ENCODE measurements at places on chromosomes 4 and X.

GRCh38 chrX:74437530-74437929 is 16.2 kb downstream of the SLC16A2 start:
- DNase-seq: no peak

- DNase-seq: no peak
Observed at GRCh38 chr4:161121451-161121850, 1042.3 kb downstream of the FSTL5 start.

- DNase-seq: no peak
Observed at GRCh38 chr4:164304861-164305260, 449.1 kb upstream of the SMIM31 start.

DNA sequence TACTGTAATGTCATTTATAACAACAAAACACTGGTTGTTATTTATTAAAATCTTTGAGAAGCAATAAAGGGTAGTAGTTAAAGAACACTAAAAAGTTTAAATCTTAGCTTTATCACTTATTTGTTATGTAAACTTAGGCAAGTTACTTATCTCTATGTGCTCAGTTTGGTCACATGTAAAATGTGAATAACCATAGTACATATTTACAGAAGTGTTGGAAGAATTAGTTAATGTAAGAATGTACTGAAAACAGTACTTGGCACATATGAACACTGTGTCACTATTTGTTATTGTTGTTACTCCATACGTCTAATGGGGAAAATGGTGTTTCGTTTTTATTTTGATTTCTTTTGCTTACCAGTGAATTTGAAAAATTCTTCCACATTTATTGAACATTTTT is 9.1 kb downstream of the NEK1 start:
- DNase-seq: no peak

- no peak for DNase-seq
Observed at GRCh38 chrX:44975666-44976263, 102.8 kb downstream of the KDM6A start.

DNA sequence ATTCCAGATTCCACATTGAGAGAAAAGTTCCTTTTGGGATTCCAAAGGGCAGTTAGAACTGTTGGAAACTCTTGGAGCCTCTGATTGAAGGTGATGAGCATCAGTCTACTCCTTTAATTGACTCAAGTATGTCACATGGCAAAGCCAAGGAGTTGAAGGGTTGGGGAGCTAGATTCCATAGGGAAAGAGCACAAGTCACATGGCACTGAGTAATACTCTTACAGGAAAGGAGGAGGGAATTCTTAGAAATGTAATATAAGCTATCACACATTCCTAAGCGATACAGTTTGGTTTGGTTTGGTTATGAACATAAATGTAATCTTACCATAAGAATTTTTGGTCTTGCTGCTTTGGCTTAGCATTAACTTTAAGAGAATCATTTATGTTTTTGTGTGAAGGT is 15.7 kb downstream of the SPCS3 start:
- DNase-seq: no peak

DNA sequence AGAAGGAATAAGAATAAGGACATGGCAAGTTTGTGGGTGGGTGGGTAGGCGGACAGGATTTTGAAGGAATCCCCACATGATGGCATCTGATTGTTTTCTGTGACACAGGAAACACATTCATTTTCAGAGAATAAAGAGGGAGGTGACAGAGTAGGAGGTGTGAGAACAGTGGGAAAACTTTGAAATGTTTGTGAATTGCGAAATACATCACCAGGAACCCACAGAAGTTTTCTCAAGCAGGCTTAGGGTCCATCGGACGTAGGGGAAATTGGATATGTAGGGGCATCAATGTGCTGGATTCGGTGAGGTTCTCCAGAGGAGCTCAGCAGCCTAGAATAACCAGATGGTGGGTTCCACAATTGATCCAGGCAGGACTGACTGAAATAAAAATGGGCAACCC is 171.6 kb downstream of the GLRA2 start:
- no peak for DNase-seq

GRCh38 chrX:134599184-134599914 is 58.9 kb downstream of the PLAC1 start:
- DNase-seq: no peak

GRCh38 chr4:182994171-182994570 is 77.0 kb upstream of the DCTD start:
- DNase-seq: no peak

- no peak for DNase-seq
Observed at GRCh38 chr4:154911608-154912098, 130.6 kb downstream of the RBM46 start.

DNA sequence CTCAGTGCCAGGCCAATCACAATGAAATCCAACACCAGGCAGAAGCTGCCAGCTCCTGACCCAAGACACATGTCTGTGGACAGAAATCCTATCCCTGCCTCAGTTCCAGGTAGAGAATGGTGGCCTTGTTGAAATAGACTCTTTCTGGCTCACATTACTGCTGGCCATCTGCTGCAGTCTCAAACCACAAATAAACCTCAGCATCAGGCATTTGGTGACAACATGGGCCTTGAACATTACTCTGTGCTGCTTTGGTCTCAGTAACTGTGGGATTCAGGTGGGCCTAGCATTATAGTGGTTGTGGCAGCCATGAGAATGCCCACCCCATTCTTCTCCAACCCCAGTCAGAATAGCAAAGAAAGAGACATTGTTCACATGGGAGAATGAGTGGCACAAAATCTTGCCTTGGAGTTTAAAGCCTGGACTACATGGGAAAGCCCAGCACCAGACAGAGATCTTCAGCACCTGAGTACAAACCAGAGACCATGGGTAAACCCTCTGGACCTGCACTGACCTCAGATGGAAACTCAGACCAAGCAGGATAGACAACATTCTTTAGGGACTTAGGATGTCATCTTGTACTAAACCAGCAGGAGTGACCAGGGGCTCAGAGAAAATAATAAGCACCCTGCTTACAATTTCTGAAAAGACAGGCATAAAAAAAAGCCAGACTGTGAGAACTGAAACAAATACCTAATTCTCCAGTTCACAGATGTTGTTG is 50.4 kb upstream of the TRAM1L1 start:
- no peak for DNase-seq

DNA sequence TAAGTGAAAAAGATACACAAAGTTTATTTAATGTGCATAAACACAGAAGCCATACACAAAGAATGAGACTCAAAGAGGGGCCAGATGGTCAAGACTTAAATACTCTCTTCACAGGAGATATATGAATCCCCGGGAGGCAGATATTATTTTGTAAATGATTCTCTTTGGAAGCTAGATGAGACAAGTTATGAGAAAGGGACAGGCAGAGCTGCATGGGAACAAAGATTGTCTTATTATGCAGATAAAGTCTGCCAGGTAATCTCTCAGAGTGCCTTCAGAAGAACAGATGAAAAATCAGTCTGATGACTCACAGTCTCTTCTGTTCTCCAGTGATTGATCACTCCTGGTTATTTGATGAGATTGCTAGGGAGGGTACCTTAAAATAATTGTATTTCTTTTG is 89.0 kb downstream of the NAF1 start:
- DNase-seq: no peak

DNA sequence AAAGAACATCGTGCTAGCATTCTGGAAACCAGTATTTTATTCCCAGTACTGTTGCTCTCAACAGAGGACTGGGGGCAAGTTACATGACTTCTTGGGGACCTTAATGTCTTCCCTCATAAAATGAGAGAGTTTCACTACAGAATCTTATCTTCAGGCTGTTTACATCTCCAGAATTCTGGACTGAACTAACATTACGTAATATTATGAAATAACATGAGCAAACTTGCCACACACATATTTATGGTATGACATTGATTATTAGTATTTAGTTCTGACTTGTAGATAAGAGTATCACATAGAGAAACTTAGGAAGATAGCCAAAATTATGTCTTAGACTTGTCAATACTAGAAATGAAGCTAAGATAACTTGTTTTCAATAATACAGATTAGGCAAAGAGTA is 68.0 kb downstream of the NFKB1 start:
- DNase-seq: no peak

DNA sequence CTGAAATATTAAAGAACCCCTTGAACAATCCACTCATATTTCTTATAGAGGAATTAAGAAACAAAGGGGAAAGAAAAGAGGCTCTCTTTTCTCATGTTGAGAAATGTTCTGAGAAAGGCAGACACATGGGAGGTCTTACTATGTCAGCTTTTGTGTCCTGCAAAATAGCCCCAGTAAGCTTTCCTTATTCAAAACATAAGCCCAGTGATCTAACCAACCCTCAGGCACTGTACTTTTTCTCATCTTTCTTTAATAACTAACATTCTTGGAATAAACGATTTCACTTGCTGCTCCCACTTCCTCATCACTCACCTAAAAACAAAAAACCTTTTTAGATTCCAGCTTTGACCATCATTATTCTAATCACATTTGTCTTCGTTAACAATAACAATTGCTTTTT is 115.9 kb downstream of the GLRA3 start:
- no peak for DNase-seq

GRCh38 chr4:79650217-79650616 is 242.2 kb upstream of the GK2 start:
- DNase-seq: no peak

- DNase-seq: no peak
Observed at GRCh38 chrX:2640436-2641150, 50.5 kb upstream of the CD99 start.

GRCh38 chrX:16718824-16719333 is 533 bp upstream of the SYAP1 start:
- no peak for DNase-seq

- no peak for DNase-seq
Observed at GRCh38 chrX:96753230-96753629, 68.6 kb downstream of the DIAPH2 start.

DNA sequence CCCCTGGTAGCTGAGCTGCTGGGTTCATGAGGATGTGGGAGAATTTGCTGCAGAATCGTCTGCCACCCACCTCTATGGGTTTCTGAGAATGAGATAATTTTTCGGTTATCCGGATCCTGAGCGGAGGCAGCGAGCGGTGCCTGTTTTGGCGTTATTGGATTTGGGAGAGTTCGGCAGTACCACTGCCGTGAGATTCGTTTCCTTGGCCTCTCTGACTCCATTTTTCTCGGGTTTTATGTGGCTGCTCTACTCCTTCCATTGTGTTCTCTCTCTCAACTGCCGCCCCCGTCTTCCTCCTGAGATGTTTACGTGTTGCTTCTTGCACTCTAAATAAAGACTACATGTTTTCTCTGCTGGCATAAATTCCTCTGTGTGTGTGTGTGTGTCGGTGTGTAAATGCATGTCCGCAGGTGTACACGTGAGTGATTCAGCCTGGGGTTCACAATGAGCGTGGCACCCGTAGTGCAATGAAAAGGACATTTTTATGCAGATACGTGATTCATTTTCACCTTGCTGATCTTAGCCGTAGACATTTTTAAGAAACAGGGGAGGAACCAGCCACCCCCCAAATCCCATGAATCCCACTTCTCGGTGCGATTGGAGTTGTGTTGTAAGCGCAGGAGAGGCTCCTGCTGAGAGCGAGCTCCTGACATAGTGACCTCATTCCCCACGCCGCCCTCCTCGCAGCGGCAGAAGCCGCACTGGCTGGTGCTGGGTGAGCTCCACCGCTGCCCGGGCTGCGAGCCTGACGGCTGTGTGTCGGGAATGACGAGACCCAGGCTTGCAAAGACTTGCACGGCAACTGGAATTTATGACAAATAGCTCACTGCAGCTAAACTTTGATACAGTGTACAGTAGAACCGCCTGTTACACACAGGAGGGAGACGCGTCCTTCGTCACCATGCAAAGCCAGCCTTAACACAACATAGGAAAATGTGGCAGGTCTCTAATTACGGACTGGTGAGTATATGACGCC is 82.2 kb downstream of the STOX2 start:
- DNase-seq: no peak

- no peak for DNase-seq
Observed at GRCh38 chr4:152385551-152385950, 150.3 kb downstream of the FBXW7 start.

GRCh38 chr4:20172070-20172760 is 79.5 kb upstream of the SLIT2 start:
- no peak for DNase-seq

GRCh38 chr4:144740316-144740715 is 94.4 kb downstream of the HHIP start:
- no peak for DNase-seq

DNA sequence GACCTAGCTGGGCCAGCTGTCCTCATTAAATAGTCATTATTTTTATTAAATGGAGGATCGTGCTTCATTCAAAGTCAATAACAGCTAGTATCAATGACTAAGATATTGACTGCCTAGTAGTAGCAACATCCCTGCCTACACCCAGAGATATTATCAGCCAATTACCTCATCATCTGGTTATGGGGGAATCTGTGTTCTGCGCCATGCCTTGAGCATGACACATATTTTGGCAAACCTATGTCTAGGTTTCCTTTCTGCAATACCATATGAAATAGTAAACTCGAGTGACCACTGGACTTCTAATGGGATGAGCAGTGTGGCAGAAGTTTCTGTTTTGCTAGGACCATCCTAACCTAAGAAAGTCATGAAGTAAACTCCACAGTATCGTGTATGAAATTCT is 50.0 kb upstream of the AADAT start:
- no peak for DNase-seq

DNA sequence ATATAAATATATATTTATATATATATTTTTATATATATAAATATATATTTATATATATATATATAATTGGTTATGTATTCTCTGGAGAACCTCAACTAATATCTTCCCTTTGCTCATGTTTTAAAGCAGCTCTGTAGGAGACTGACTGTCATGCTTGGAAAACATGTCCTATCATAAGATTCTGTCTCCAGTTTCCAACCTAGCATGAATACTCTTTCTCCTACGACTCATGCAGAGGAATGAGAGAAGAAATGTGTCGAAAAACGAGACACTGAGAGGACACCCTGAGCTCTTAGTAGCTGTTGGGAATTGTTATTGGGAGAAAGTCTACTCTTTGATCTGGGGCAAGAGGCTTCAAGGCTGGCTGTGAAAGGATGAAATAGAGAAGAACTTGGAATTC is 166.5 kb upstream of the SLIT2 start:
- DNase-seq: no peak

GRCh38 chr4:47490550-47490949 is 5.5 kb downstream of the ATP10D start:
- no peak for DNase-seq

- peak; percentile 39 for DNase-seq
Observed at GRCh38 chr4:189792924-189793618, 147.6 kb upstream of the FRG1 start.

DNA sequence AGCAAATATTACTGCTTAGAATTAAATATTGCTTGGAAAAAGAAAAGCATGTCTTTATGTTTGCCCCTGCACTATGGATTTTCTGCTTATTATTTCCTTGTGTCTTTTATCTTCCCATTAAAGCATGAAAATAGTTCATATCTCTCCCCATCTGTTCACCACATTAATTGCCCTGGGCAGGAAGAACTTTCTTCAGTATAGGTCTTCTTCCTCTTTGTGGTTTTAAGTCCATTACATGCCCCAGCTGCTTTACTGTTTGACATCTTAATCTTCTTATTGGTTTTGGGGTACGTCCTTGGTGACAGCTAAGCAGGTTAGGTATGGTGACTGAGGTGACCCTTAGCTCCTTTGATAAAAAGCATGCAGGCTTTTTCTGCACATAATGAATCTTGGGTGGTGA is 157.3 kb downstream of the AASDH start:
- no peak for DNase-seq

GRCh38 chrX:31297881-31298280 is 226.0 kb upstream of the FTHL17 start:
- DNase-seq: no peak

All from T-helper 17 cell (primary cell).